ENCODE measurements at places on chromosomes 12 and 14. TPM values are rescaled to one million over a fixed set of nuclear protein-coding genes. Genes with fewer than 3 reads are reported as not detected.

DNA sequence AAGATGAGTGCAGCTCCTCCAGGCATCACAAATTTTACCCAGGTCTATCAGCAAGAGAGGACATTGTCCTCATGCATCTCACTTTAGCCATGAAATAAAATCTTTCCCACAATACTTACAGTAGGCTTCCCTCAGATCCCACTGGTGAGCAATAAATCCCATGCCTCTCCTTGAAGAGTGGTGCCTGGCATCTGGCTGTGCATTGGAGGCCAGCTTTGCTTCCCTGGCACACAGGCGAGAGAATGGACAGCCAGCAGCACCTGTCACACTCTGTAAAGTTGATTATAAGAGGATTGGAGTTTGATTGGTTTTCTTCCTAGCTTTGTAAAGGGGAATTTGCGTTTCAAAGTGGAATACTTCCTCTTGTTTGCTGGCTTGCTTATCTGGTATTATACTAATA lies 1153.9 kb downstream of the AACS start:
- H3K27me3 ChIP-seq: no peaks in the 10 kb centered on the region
- no peak overlapping the region for H3K4me3 ChIP-seq
- H3K4me1 ChIP-seq: no peaks in the 10 kb centered on the region

DNA sequence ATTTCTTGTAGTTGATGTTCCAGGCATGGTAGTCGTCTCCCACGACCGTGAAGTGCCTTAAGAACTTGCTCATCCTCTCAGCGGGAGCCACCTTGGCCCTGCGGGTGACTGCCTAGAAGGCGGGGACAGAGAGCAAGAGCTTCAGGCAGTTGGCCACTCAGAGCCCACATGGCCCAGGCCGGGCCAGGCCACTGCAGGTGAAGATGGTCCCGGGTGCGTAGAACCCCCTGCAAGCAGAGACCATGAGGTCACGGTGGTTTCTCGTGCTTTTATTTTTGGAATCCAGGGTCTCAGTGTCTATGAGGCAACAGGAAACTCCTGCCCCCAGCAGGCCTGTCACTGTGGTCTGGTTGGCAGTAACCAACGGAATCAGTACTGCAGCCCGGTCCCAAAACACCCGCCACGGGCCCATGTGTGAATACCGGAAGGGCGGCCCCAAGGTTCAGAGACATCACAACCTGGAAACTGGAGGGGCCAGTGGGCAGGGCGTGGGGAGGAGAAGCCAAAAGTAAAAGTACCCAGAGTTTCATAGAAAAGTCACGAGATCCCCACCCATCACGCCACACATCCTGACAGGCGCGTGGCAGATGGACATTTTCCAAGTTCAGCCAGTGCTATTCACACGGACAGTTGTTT lies 27.5 kb downstream of the HVCN1 start:
- no peak overlapping the region for H3K4me3 ChIP-seq
- H3K27ac ChIP-seq: no peak overlapping the region
- H3K27me3 ChIP-seq: no peaks in the 10 kb centered on the region
- no peaks in the 10 kb centered on the region for H3K36me3 ChIP-seq
- peak; percentile 51 for ATAC-seq

DNA sequence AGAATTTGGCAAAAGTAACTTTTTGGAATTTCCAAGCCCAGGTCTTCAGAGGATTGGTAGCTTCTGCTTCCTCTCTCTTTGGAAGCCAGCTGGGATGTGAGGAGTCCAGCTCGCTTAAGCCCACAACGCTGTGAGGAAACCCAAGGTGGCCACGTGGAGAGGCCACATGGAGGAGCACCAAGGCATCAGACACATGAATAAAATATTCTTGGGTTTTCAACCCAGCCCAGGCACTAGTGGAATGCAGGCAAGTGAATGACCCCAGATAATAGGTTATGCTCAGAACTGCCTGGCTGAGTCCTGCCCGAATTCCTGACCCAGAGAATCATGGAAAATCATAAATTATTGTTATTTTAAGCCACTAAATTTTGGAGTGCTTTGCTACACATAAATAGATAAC lies 119.7 kb upstream of the PARP11 start:
- H3K27me3 ChIP-seq: peaks cover 32% of the 10 kb centered on the region
- H3K36me3 ChIP-seq: no peaks in the 10 kb centered on the region
- no peaks in the 10 kb centered on the region for H3K4me1 ChIP-seq
- H3K4me3 ChIP-seq: no peak overlapping the region

- ATAC-seq: no peak
- H3K27me3 ChIP-seq: no peaks in the 10 kb centered on the region
- no peaks in the 10 kb centered on the region for H3K36me3 ChIP-seq
- H3K4me3 ChIP-seq: no peak overlapping the region
- H3K4me1 ChIP-seq: no peaks in the 10 kb centered on the region
Observed at GRCh38 chr14:70662080-70662479, 20.4 kb downstream of the TTC9 start.

- H3K27ac ChIP-seq: no peak overlapping the region
- H3K36me3 ChIP-seq: no peaks in the 10 kb centered on the region
Observed at GRCh38 chr12:75790219-75790618, 241.4 kb downstream of the PHLDA1 start.

The LGR5 gene
- not detected for total RNA-seq

The AMIGO2 gene
- 1.4 TPM for total RNA-seq

Measured in gastroesophageal sphincter (tissue), 4 donors.